ENCODE measurements at places on chromosomes 4 and X.

DNA sequence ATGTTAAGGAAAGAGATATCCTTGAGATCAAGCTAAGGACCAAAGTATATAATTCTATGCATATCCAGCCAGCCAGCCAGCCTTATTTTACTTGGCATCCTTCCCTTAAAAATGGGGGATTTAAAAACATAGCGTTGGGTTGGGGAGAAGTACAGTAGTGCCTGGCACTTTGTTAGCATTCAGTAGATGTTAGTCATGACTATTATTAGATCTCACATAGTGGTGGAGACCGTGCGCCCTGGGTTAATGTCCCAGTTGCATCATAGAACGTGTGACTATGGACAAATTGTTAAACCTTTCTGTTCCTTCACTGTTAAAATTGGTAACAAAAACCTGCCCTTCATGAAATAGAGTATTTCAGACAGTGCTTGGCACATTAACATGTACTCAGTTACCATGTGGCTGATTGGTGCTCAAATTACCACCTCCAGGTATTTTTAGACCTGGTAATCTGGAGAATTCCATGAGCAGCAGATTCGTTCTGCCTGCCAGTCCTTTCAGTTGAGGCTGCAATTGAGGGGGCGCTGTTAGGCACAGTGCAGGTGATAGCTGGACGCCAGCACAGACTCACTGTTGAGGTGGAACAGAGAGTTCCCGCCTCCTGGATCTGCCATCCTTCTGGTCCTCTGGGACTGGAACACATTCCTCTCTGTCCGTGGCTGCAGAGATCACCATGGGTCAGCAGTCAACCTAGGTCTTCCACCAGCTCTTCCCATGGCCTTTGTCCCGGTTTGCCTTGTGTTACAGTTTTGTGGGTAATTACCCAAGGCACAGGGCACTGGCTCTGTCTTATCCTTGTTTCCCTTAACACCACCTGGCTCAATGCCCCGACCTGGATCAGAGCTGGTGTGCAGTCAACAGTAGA, 31.7 kb downstream of the RBBP7 start:
- no peak for DNase-seq

DNA sequence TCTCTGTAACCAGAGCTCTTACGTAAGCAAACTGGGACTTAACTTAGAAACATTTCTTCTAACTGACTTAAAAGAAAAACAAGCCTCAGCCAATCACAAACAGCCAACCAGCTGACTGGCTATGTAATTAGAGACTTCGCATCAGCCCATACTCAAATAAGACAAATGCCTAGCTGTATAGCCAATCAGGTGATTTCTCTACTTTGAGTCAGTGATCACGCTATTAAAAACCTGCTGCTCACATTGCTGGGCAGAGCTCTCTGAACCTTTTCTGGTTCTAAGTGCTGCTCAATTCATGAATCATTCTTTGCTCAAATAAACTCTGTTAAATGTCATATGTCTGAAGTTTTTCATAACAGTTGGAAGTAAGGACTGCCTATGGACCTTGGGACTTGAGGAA, 9.9 kb upstream of the SMIM10L2A start:
- DNase-seq: no peak

DNA sequence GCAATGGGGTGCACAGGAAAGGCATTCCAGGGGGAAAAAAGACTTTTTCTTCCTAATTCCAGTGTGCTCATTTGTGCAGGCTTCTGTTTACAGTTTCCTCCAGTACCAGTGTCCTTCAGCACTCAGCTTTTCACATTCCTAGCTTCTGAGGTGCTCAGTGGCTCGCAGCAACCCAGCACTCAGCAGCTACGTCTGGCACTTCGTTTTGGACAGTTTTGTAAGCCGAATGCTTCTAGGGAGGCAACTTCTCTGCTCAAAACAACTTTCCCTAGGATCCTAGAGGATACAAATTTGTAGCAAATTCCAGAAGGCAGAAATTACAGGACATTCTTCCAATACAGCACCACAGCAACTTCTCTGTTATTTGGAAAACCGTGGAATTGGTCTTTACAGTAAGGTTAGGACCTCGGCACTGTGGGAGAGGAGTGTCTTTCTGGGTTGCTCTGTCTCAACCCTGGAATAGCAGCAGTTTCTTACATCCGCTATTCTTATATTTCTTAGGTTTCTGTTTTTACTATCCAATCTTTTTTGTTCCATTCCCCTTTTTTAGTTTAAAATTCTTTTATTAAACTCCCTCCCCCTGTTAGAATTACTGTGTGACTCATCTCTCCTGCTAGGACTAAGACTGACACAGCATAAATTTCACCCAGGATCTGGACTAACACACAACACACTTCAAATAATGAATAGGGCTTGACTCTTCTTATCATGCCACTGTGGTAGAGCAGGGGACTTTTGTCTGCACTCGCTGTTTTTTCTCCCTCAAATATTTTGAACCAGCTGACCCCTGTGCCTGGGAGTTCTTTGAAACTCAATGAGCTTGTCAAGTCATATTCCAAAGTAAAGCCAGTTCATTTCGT, 1314.7 kb downstream of the FSTL5 start:
- DNase-seq: no peak

GRCh38 chrX:153460826-153461225, 9.6 kb downstream of the HAUS7 start:
- peak; percentile 41 for DNase-seq

DNA sequence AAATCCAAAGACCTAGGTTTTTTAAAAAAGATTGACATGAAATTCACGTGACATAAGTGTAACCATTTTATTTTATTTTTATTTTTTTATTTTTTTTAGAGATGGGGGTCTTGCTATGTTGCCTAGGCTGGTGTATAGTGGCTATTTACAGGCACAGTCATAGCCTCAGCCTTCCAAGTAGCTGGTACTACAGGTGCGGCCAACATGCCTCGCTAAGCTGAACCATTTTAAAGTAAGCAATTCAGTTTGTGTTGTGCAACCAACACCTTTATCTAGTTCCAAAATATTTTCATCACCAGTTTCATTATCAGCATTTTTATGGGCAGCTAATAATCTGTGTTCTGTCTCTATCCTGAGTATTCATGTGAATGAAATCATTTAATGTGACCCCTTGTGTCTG, 107.5 kb upstream of the ENPEP start:
- no peak for DNase-seq

GRCh38 chr4:175671491-175671934, 140.6 kb downstream of the GPM6A start:
- DNase-seq: peak; percentile 24

GRCh38 chrX:68889249-68889648, 60.4 kb downstream of the EFNB1 start:
- DNase-seq: no peak

- DNase-seq: no peak
These were observed 4.0 kb downstream of the SLC2A9 start for GRCh38 chr4:10017037-10017893.

DNA sequence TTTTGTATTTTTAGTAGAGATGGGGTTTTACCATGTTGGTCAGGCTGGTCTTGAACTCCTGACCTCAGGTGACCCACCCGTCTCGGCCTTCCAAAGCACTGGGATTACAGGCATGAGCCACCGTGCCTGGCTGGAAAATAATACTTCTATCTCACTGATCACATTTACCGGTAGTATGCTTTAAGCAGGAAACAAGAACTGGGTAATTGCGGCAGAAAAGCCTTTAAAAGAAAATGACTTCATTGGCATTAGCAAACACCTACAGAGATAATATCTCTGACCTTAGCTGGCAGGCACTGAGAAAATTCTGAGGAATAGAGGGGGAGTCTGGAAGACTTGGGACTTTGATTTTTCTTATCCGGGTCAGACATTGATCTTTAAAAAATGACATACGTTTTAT, 78.5 kb downstream of the SHROOM3 start:
- no peak for DNase-seq

GRCh38 chr4:171812665-171813525, at the start of gene GALNTL6:
TSS of gene GALNTL6 (plus strand) at chr4:171813404.
- peak; percentile 34 for DNase-seq

DNA sequence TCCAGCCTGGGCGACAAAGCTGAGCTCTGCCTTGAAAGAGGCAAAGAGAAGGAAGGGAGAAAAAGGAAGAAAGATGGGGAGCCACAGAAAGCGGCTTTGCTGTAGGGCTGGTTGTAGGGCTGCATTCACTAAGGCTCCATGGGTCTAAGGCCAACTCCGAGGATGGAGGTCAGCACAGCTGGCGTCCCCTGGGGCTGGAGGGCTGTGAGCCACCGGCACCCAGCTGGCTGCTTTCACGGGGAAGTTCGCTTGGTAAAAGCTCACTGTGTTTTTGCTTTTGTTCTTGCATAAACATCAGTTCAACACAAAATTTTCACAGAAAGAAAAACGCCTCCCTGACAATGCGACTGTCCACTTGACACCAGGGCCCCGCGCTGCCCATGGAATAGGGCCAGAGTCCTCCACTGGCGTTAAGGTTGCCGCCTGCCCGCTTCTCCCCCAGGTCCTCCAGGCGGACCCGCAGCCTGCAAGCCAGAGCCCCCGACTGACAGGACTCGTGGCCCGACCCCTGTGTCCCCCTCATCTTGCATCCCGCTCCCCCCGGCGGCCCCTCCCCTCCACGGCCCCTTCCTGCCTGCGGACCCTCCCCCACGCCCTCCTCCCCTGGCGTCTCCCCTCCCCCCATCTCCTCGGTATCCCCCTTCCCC, 1.1 kb downstream of the RNF212 start:
- DNase-seq: no peak

DNA sequence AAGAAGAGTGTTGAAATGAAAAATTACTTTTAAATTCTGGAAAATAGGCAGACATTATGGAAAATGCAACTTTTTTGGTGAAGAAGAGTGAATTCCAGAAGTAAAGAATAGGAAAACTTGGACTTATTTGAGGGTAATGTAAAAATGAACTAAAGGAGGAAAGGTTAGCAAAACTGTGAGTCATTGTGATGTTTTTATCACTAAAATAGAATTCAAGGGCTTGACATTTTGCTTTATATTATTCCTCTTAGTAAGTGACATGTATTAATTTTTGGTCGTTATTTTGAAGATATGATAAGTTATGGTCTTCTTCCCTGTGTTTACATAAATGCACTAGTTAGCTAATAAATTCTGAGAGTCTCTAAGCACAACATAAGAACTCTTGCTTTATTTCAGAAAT, 390.9 kb downstream of the FAT4 start:
- DNase-seq: no peak

GRCh38 chr4:186858355-186858754, 134.7 kb upstream of the FAT1 start:
- no peak for DNase-seq

DNA sequence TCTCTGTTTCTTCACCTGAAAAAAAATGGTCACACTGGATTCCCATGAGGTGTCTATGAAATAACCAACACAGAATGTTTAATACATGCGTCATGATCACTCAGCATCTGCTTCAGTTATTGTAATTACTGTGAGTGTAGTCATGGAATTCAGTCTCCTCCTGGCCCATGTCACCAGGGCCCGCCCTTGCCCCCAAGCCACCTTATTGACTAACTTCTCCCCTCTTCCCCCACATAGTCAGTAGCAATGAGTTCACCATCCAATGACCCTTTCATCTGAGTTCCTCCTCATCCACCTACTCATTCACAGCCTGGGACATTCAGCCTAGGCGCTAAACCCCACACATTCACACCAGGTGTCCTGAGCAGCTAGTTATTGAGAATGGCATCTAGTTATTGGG, 15.6 kb downstream of the PNMA6F start:
- DNase-seq: no peak

- peak; percentile 34 for DNase-seq
These were observed at the start of gene MTNR1A for GRCh38 chr4:186554914-186555827. TSS of gene MTNR1A (minus strand) at chr4:186555567. CDS start at chr4:186555365, 202 bp downstream.

DNA sequence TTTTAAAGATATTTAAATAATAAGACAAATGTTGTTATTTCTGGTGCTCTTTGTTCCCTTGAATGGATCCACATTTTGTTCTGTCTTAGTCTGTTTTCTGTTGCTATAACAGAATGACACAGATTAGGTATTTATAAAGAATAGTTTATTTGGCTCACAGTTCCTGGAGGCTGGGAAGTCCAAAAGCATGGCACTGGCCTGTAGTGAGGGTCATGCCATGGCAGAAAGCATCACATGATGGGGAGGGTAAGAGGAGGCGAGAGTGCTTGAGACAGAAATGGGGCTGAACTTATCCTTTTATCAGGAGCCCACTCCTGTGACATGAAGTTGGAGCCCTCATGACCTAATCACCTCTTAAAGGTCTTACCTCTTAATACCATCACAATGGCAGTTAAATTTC, 38.2 kb downstream of the KIAA0232 start:
- DNase-seq: no peak

DNA sequence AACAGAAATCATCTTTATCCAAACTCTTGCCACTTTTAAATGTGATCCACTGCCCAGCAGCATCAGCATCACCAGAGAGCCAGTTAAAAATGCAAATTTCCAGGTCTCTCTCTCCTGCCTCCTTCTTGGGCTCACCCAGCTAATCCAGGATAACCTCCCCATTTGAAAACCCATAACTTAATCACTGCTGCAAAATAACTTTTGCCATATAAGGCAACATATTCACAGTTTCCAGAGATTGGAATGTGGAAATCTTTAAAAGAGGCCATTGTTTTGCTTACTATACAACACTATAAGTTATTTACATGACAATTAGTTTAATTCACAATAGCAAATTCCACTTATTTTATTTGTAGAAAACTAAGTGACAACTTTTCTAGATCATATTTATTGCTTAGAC, 4.8 kb upstream of the EXOSC9 start:
- DNase-seq: no peak

- DNase-seq: no peak
These were observed 505.7 kb downstream of the PACRGL start for GRCh38 chr4:21205821-21206531.

GRCh38 chrX:47217121-47217851, 1.2 kb upstream of the CDK16 start:
- DNase-seq: no peak

DNA sequence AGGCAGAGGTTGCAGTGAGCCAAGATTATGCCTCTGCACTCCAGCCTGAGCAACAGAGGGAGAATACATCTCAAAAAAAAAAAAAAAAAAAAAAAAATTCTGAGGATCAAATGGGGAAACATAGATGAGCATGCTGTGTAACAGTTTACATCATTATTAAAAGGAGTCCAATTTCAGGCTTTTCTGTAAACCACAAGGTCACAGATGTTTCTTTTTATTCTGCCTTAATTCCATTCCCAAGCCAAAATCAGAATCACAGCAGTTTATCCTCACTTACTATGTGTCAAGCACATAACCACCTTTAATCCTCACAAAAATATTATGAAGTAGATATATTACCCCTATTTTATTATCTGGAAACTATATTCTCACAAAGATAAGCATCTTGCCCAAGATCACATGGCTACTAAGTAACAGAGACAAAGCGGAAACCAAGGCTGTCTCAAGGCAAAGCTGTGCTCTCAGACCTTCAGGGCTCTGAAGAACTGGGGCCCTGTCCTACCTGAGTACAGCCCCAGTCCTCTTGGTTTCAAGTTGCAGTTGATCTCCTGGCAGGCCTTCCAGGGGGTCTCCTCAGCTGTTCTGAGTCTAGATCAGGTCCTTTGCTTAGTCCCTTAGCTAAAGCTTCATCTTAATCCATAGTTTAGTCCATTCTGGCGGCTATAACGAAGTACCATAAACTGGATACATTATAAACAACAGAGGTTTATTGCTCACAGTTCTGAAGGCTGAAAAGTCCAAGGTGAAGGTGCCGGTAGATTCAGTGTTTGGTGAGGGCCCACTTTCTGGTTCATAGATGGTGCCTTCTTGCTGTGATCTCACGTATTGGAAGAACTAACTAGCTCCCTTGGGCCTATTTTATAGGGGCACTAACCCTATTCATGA, 141.3 kb downstream of the PALLD start:
- no peak for DNase-seq
